ENCODE measurements at places on chromosomes 11 and 22.
A peak's percentile ranks its signal among the peaks of the same experiment; 100 is the strongest.

DNA sequence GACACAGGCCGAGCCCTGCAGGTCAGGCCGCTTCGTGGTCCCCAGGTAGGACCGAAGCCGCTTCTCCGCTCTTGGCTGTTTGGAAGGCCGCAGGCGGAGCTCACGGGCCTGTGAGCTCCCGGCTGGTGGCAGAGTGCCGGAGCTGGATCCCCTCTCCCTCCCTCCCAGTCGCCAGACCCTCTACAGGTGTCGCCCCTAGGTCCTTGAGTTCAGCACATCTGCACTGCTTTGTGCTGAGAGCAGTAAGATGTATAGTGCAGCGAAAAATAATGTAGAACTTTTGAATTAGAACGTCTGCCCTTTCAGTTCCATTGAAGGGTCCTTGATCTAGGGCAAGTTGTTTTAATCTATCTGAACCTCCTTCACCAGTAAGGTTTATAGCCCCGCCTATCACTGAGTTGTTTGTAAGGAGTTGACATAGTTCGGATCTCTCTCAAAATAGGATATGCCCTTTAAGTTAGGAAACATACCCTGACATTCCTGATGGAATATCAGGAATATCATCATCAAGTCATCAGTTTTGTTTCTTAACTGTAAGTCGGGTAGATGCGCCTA lies 419 bp downstream of the ANKRD49 start:
- no peak for DNase-seq

DNA sequence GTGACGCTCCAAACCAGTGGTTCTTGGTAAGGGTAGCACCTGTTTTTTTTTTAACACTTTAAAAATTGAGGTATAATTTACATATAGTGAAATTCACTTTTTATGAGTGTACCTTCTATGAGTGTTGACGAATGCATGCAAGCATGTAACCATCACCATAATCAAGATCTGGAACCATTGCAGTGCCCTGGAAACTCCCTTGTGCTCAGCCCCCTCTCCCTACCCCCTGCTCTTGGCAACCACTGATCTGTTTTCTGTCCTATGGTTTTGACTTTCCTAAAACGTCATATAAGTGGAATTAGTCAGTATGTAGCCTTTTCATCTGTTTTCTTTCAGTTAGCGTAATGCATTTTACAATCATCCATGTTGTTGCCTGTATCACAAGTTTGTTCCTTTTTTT lies 212.2 kb downstream of the GRIK4 start:
- no peak for DNase-seq

- DNase-seq: no peak
These were observed 18.9 kb downstream of the CXCR5 start for GRCh38 chr11:118902336-118903203.

GRCh38 chr11:28910926-28911325 lies 802.7 kb downstream of the METTL15 start:
- no peak for DNase-seq

DNA sequence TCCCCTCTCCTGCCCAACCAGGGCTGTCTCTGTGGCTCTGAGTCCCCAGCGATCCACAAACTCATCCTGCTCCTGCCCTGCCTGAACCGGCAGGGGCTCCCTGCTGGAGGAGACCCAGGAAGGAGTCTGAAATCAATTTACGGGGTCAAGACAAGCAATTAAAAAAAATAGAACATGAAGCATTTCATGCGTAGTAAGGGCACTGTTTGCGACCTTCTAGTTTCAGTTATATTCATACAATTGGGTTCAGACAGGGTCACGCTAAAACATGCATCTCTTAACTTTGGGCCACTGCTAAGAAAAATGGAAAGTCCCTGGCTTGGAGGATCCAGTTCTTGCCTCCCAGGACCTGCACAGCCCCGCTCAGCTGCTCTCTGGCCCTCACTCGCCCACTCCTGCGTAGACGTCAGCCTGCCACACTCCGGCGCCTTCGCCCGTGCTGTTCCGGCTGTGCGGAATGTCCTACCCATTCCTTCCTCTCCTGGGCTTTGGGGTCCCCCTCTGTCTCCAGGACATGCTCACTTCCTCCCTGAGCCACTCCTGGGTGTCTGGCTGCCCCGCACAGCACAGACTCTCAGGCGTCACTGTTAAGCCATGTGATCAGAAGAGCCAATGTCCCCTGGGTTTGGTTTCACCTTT lies 12.8 kb downstream of the NFAM1 start:
- no peak for DNase-seq

DNA sequence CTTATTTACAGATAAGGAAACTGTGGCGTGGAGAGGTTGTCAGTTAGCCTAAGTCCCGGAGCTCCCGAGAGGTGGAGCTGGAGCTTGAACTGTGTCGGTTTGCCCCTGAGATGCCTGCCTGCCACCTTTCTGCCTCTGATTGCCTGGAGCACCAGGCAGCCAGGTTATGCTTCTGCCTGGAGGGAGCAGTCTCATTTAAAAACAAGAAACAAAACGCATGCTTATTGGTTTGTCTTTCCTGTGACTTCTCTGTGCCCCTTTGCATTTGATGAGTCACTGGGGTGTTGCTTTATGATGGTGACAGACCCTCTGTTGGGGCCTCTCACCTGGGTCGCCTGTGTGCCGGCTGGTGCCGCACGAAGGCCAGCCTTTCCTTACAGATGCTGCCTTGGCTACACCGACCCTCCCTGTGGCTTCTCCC lies 12.2 kb downstream of the AP2A2 start:
- no peak for DNase-seq

- DNase-seq: no peak
These were observed 70.1 kb upstream of the PICALM start for GRCh38 chr11:86138958-86139357.

GRCh38 chr22:46507451-46508425 lies 29.7 kb downstream of the CELSR1 start:
- no peak for DNase-seq

GRCh38 chr22:30774566-30774965 lies 79.9 kb downstream of the OSBP2 start:
- no peak for DNase-seq

DNA sequence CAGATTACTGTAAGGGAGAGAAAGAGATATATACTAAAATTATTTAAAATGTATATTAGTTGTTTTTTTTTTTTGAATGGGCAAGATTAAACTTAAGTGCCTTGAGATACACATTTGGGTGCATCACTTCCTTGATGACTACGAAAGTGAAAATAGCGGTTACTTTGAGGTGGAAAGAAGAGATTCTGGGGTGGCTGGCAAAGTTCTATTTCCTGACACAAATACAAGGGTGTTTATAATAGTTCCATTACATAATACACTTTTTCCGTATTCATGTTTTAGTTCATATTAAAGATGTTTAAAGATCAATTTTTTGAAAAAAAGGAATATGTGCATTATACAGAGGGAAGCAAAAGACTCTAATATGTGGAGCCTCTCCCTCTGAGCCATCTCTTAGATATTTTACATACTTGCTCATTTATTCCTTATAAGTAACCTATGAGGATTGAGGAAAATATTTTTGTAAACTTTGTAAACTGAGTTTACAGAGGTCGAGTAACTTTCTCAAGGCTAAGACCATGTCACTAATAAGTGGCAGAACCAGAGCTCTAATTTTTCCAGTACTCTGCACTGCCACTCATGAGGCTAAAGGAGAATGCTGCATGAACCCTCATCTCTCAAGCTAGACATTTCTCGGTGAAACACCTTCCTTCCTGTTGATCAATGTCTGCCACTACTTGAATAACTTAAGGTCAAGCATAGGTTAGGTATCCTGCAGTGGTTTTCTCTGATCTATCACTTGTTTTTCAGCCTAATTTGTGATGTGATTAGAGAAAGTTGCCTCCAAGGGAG lies 58.6 kb downstream of the DDIAS start:
- DNase-seq: no peak

GRCh38 chr11:100777103-100777502 lies 90.0 kb downstream of the ARHGAP42 start:
- no peak for DNase-seq

DNA sequence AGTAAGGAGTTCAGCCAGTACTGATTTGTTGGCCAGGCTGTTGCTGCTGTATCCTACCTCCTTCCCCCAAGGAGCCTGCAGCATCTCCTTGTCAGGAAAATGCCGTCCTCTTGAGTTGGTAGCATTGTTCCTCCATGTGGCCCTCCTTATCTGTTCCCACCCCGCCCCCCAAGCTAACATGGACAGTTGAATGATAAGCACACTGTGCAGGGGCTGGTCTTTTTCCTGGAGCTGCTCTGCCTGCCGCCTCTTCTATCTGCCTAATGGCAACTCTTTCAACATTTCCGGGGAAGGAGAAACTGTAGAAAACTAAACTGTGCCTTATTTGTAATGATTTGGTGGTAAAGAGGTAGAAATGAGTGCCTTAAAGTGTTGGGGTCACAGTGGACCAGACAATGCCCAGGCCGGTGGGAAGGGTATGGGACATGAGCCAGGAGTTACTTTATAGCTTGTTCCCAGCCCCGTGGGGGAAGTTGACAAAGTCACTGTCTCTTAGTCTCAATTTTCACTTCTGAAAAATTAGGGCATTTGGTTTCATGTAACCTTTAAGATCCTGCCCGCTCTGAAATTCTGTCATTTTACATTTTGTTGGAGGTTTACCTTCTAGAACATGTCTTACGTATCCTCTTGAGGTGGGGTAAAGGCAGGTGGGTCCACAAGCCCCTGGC lies 4.5 kb downstream of the FAM118A start:
- DNase-seq: peak; percentile 52

GRCh38 chr11:132248580-132248979 lies 878.2 kb downstream of the NTM start:
- DNase-seq: no peak

- peak; percentile 32 for DNase-seq
These were observed 679 bp downstream of the TUG1 start for GRCh38 chr22:30969532-30970355.

- no peak for DNase-seq
These were observed 118.7 kb upstream of the LARGE1 start for GRCh38 chr22:34038801-34039555.

DNA sequence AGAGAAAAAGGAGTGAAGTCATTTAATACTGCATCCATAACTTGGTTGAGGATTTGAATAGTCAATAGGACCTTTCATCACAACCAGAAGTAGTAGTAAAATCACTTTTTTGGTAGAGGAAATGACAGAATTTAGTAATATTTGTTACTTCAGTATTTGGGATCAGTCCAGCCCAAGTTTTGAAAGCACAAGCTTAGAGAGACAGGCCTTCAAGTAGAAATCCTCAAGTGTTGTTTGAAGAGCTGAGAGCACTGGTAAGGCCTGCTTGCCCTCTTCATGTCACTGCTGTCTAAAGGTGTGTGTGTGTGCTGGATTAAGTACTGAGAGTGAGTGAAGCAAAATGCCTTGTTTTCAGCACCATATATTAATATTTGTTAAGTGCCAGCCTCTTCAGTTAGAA lies 137.3 kb downstream of the WNT11 start:
- no peak for DNase-seq

- no peak for DNase-seq
These were observed 8.6 kb upstream of the EIF3M start for GRCh38 chr11:32575070-32575469.

DNA sequence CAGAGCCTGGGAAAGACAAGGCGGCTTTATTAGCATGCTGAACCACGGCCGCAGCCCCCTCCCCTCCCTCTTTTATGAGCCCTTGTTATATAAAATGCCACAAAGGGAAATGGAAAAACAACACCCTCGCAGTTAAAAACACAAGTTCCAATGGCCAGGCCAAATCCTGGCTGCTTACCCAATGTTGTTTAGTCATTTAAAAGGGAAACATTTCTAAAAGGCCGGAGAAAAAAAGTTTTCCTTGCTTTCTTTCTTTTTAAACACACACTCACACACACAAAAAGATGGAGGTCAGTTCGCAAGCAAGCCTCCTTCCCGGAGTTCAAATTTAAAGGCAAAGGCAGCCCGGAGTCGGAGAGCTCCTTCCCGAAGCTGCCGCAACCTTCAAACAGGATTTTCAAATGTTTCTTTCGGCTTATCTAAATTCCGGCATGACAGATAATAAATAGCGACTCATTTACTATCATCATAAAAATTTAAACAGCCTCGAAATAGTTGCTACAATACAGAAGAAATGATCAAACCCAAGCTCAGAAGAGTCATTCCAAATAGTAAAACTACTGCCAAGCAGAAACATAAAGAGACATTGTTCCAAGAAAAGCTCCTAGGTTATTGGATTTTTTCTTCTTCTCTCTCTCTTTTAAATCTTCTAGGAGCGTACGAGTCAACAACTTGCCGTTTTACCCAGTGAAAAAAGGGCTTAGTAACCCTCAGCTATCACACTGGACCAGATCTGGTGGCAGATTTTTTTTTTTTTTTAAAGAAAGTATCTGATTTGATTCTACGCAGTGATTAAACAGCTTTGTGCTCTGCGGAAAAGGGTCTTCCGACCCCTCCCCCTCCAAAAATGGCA lies 3.5 kb downstream of the PHF21B start:
- no peak for DNase-seq

- DNase-seq: no peak
These were observed 76.4 kb upstream of the NNMT start for GRCh38 chr11:114219559-114220349.

- no peak for DNase-seq
These were observed 109.8 kb downstream of the KCNQ1 start for GRCh38 chr11:2554338-2555207.

- DNase-seq: no peak
These were observed 89.5 kb upstream of the B3GAT1 start for GRCh38 chr11:134501406-134502152.

DNA sequence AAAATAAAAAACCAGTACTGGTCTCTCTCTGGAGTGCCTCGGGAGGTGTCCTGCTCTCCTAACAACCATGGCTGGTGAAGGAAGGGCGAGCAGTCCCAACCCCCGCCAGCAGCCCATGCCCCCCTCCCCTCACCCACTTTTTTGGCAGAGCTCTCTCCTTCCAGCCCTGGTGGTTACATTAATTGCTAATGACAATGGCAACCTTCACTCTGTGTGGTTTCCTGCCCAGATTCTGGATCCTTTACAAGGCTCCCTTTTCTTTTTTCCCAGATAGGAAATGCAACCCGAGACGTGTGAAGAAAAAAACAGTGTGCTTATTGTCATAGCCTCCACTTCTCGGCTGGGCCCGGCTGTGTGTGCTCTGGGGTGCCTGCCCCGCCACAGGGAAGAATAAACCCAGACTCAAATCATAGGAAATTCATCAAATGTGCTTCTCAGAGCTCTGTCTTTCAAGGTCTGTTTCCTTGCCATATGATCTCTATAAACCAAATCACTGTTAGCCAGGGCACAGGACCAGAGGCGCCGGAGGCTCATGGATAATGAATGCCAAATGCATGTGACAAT lies 513.0 kb downstream of the SOX6 start:
- DNase-seq: no peak

GRCh38 chr11:74057249-74058151 lies 48.6 kb upstream of the UCP3 start:
- DNase-seq: no peak

All from CMK (cell line).